Foreskin melanocyte (primary cell): ENCODE measurements at places on chromosomes 6 and 20.

DNA sequence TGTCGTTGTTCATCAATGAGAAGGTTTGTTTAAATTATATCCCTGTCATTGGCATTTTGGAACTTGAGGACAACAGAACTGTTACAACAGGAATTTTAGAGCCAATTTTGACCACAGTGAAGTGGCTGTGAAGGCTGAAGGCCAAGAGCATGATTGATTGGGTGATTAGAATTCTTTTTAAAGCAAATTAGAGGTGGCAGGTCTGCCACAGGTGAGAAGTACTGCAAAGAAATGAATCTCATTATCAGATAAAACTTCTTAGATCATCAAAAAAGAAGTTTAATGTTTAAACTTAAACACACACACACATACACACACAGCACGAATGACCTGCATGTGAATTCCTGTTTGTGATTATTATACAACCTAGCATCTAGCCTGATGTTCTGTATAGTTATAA is 32.4 kb downstream of the FARS2 start:
- DNase-seq, result no peak

- DNase-seq, result no peak
Measured at GRCh38 chr6:164069350-164069990, 655.0 kb downstream of the QKI start.

DNA sequence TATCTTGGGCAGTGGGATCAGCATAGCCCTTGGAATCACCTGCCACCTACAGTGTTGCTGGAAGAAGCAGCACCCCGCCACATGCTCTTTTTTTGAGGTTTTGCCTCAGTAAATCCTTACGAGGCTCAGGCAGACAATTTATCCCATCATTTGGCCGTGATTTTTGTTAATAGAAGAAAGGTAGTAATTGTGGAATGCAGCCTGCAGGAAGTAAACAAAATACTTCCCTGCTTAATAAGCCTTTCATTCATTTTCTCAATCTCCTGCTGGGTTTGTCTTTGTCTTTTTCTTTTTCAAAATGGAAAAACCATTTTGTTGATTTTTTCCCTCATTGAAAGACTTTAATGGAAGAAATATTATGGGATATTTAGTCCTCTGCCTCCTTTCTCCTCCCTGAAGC is 93.7 kb upstream of the CD83 start:
- no peak for DNase-seq

DNA sequence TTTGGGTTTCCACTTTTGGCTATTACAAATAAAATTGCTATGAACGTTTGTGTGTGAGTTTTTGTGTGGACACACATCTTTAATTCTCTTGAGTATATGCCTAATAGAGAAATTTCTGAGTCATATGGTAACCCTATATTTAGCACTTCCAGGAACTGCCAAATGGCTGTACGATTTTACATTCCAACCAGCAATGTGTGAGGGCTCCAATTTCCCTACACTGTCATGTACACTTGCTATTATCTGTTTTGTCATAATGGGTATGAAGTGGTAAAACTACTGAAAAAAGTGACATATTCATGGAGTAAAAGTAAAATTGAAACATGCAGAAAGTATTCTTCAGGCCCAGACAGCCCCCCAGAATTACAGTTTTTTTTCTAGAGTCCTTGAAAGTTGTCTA is 59.6 kb upstream of the ESR1 start:
- DNase-seq, result no peak

DNA sequence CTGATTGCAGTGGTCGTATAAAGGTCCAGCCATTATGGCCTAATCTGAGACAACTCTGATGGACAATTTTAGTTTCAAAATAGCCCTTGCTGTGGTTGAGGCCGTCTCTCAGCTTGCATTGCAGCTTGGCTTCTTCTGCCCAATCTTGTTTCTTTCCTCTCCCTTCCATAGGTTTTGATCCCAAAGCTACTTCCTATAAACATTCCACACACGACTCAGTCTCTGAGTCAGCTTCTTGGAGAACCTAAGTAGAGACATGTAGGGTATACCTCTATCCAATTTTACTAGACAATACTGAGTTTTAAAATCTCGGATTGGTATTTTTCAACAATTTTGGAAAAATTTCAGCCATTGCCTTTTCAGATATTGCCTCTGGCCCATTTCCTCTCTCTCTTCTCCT is 13.4 kb downstream of the IYD start:
- no peak for DNase-seq

- no peak for DNase-seq
Measured at GRCh38 chr6:47502920-47503319, 25.3 kb downstream of the CD2AP start.

DNA sequence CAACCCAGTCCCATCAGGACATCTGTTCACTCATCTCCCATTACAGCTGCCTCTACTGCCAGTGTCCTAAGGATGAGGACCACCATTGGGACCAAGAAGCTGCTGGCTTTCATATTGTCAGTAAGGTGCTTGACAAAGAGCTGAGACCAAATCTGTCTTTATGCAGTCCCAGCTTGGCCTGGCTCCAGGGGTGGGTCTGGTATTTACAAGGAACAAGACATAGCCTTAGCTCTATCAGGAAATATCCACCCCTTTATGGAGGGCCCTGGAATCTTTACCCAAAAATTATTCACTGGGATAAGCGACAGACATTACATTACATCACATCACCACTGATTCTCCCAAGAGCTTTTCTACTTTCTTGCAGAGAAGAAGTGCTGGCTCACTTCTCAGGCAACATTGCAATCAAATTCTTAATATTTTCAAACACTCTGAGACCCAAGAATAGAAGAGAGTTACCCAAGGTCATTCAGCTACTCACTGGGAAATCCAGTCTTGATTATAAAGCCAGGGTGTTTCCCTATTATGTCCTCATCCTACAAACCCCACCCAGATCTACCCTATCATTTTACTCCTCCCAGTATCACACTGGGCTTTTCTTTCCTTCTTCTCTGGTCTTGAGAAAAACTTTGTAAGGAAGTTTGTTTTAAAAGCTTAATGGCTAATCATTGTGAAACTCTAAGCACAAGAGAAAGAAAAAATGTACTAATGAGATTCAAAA is 11.5 kb upstream of the PI3 start:
- no peak for DNase-seq

- peak; percentile 11 for DNase-seq
Measured at GRCh38 chr20:12882832-12883506, 125.8 kb upstream of the SPTLC3 start.

DNA sequence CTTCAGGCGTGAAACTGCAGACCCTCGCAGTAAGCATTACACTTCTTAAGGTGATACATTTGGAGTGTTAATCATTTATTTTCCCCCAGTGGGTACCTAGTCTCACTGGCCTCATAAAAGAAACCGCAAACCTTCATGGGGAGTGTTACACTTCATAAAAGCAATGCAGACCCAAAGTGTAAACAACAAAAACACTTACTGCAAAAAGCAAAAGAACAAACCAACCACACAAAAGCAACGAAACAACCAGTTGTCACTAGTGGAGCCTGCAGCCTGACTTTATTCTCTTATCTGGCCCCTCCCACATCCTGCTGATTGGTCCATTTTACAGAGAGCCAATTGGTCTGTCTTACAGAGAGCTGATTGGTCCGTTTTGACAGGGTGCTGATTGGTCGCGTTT is 23.8 kb downstream of the LY86 start:
- DNase-seq, result no peak

DNA sequence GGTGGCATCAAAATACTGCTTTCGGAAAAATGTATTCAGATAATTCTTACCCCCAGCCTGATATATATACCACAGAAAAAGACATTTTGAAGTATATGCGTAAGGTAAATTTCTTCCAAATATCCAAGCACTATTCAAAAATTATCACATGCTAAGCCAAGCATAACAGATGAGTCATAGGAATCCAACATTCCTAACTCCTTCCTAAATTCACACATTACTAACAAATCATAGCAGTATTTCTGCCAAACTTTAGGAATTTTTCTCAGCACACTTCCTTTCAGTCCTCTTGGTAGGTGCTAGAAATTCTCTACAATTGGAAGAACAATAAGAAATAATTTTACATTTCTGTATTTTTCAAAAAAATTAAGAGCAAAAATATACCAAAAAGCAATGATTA is 417.5 kb downstream of the EYS start:
- peak; percentile 1 for DNase-seq

DNA sequence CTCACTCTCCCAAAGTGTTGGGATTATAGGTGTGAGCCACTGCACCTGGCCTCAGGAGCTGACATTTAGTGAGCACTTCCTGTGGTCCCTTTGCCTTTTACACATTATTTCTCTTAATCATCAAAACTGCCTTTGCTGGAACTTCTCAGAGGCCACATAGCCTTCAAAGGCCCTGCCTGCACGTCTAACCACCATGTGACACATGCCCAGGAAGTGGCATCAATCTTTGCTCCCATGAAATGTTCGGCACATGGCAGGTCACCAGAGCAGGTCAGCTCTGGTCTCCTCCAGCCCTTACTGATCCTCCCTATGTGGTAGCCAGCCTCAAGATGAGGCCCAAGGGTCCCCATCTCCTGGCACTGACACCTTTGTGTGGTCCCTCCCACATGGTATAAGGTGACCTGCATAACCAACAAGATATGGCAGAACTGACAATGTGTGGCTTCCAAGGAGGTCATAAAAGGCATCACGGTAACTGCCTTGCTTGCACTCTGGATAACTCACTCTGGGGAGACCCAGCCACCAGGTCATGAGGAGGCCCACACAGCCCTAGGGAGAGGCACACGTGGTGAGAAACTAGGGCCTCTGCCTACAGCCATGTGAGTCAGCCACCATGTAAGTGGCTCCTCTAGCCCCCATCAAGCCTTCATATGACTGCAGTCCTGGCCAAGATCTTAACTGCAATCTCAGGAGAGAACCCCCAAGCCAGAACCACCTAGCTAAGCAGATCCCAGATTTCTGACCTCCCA is 28.8 kb upstream of the HMGA1 start:
- no peak for DNase-seq

DNA sequence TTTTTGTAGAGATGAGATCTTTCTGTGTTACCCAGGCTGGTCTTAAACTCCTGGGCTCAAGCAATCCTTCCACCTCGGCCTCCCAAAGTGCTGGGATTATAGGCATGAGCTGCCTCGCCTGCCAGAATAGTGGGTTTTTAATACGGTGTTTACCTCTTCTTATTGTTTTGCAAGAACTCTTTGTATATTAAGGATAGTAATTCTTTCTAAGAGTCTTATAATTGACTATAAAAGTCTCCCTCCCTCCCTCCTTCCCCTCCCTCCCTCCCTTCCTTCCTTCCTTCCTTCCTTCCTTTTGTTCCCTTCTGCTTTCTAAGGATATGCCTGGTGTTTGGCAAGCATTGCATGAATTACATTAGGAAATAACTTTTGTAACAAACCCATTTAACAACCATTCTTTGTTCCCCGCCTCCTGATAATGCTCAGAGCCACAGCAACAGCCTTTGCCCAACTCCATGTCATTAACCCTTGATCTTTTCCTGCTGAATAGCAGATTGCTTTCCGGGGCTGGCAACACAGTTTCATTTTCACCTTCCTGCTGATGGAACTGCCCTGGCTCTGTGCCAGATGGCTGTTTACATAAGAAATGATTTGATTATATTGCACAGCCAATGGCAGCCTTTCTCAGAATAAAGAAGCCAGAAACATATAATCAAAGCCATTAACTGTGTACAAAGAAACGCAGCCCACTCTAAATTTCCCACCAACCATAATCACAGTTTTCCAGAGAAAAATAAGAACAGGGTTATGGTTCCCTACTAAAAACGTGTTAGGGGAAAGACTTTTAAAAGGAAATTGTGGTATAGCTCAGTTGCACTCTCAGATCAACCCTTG is 143.7 kb upstream of the PTPN1 start:
- peak; percentile 43 for DNase-seq

- DNase-seq, result peak; percentile 38
Measured at GRCh38 chr6:131116755-131117360, 18.4 kb upstream of the AKAP7 start.

GRCh38 chr6:5677219-5678000 is 329.3 kb downstream of the NRN1 start:
- DNase-seq, result no peak

GRCh38 chr6:6825193-6825784 is 236.8 kb downstream of the LY86 start:
- no peak for DNase-seq

- no peak for DNase-seq
Measured at GRCh38 chr6:22409486-22409885, 112.7 kb upstream of the PRL start.

- DNase-seq, result no peak
Measured at GRCh38 chr6:47250302-47250701, 59.4 kb downstream of the TNFRSF21 start.

DNA sequence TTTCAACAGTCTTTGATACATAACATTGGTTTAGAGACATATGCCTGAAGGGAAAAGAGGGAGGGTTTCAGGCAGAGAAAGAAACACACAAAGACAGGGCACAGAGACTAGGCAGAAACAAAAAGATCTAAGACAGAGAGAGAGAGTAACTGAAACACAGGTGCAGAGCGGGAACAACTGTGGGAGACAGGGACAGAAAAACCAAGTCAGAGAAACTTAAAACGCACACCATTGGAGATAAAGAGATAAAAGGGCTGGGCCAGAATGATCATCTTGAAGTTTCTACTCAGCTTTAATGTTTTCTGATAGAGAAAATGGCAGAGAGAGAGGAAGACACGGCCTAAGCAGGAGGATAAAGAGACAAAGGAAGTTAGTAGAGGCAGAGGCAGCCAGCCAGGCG is 11.8 kb downstream of the UNC5CL start:
- DNase-seq, result no peak

GRCh38 chr20:42442716-42443115 is 747.0 kb downstream of the PTPRT start:
- DNase-seq, result no peak
